Activated CD4-positive, alpha-beta T cell treated with anti-CD3 and anti-CD28 coated beads for 36 hours (primary cell): ENCODE measurements at places on chromosomes 5 and 9.
A peak's percentile ranks its signal among the peaks of the same experiment; 100 is the strongest.

GRCh38 chr9:130172161-130172857 is at the start of gene NCS1:
Gene NCS1, plus strand, starts transcription at chr9:130172404. Its CDS starts 260 bp downstream, at chr9:130172664.
- peaks cover 13% of the 10 kb centered on the region for H3K27me3 ChIP-seq
- H3K4me1 ChIP-seq: peaks cover 3% of the 10 kb centered on the region
- peak; percentile 74 for DNase-seq
- peaks cover 3% of the 10 kb centered on the region for H3K36me3 ChIP-seq

DNA sequence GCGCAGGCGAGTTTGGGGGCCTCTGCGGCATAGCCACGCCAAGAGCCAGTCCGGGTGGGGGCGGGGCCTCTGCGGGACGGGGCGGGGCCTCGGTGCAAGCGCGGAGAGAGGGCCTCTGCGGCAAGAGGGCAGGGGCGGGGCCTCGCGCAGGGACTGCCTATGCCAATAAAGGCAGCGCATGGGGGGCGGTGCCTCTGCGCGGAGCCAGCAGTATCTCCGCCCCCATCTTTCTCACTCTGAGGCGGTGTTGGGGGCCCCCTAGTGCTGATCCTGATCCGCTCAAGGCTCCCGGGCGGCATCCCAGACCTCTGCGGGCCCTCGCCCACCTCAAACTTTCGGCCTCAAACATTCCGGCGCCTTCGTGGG is 9.2 kb upstream of the GPRIN1 start:
- peaks cover 46% of the 10 kb centered on the region for H3K27me3 ChIP-seq
- DNase-seq: peak; percentile 95
- no peak overlapping the region for H3K27ac ChIP-seq
- peaks cover 8% of the 10 kb centered on the region for H3K4me1 ChIP-seq
- H3K4me3 ChIP-seq: no peak overlapping the region

GRCh38 chr9:20511686-20512085 is 110.6 kb downstream of the MLLT3 start:
- H3K4me1 ChIP-seq: peaks cover 80% of the 10 kb centered on the region
- H3K36me3 ChIP-seq: peaks cover 9% of the 10 kb centered on the region
- H3K27me3 ChIP-seq: no peaks in the 10 kb centered on the region
- H3K27ac ChIP-seq: no peak overlapping the region
- H3K4me3 ChIP-seq: no peak overlapping the region
- no peak for DNase-seq

- H3K36me3 ChIP-seq: no peaks in the 10 kb centered on the region
- no peak overlapping the region for H3K27ac ChIP-seq
- peaks cover 18% of the 10 kb centered on the region for H3K27me3 ChIP-seq
- no peaks in the 10 kb centered on the region for H3K4me1 ChIP-seq
- DNase-seq: no peak
These were observed 2.2 kb downstream of the SGCD start for GRCh38 chr5:156329171-156329611.

DNA sequence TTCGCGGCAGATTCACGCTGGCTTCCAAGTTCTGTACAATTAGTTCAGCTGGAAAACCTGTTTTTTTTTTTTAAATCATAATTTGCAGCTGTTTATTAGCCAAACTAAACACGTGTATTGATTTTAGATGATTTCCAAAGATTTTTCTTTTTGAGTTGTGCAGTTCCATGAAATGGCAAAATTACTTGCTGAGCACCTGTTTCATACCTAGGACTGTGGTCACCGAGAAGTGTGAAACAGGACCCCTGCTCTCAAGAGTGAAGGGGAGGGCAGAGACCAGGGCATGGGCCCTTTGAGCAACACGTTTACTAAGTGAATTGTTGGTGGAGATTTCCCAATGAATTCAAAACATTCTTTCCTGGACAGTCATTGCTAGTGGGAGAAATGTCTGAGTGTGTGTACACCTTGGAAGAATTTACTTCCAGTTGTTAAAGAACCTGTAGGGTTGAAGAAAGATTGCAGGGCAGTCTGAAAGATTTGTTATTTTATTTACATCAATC is 688 bp downstream of the SNX24 start:
- H3K36me3 ChIP-seq: no peaks in the 10 kb centered on the region
- H3K4me1 ChIP-seq: peaks cover 27% of the 10 kb centered on the region
- peak overlapping the region; percentile 59 for H3K4me3 ChIP-seq
- no peak for DNase-seq
- H3K27me3 ChIP-seq: peaks cover 3% of the 10 kb centered on the region
- H3K27ac ChIP-seq: no peak overlapping the region

DNA sequence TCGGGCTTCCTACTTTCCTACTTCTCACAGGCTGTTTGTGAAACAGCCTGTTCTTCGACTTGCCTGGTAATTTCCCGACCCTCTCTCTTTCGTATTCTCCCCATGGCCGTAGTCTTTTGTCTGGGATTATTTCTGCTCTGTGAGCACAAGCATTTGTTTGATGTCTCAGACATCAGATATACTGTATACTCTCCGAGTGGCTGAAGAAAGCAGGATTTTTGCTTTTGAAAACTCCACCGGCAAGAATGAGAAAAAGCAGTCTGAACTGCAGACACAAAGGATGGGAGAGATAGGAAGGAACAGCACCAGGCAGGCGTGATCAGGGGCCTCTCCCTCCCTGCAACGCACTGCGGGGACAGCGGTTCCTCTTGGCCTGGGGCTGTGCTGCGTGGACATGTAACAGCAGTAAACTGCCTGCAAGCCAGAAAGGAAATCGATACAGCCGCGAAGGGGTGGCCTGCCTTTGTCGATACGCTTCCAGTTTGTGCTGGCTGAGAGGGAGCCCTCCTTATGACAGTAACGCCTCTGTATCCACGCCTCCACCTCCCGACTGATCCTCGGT is 313.9 kb upstream of the TLE4 start:
- no peaks in the 10 kb centered on the region for H3K4me1 ChIP-seq
- H3K27ac ChIP-seq: no peak overlapping the region
- no peak for DNase-seq
- H3K4me3 ChIP-seq: no peak overlapping the region
- no peaks in the 10 kb centered on the region for H3K36me3 ChIP-seq

DNA sequence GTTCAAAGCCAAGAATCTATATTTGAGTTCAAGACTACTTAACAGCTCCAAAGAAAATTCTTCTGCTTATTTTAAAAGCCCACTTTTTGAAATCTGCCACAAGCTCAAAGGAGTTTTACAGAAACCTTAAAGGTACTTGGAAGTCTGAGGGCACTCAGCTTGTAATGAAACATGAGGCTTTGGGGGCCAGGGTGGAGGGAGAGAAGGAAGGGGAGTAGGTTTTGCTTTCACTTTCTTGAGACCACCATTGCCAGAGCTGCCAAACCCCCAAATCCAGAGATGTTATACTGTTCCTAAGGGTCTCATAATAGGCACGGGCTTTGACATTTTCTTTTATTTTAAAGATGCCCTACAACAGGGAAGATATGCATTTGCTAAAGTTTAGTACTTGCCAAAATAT is 42.6 kb upstream of the TNFAIP8 start:
- H3K27me3 ChIP-seq: no peaks in the 10 kb centered on the region
- no peak overlapping the region for H3K4me3 ChIP-seq
- peaks cover 46% of the 10 kb centered on the region for H3K36me3 ChIP-seq
- no peak for DNase-seq

- H3K4me3 ChIP-seq: no peak overlapping the region
- DNase-seq: no peak
- H3K27ac ChIP-seq: peak overlapping the region; percentile 66
- H3K36me3 ChIP-seq: peaks cover 55% of the 10 kb centered on the region
- H3K4me1 ChIP-seq: peaks cover 12% of the 10 kb centered on the region
These were observed 12.6 kb downstream of the PSMD5 start for GRCh38 chr9:120830151-120830550.

GRCh38 chr5:76345582-76345981 is 57.5 kb upstream of the IQGAP2 start:
- H3K27me3 ChIP-seq: no peaks in the 10 kb centered on the region
- DNase-seq: no peak
- H3K4me1 ChIP-seq: peaks cover 9% of the 10 kb centered on the region

DNA sequence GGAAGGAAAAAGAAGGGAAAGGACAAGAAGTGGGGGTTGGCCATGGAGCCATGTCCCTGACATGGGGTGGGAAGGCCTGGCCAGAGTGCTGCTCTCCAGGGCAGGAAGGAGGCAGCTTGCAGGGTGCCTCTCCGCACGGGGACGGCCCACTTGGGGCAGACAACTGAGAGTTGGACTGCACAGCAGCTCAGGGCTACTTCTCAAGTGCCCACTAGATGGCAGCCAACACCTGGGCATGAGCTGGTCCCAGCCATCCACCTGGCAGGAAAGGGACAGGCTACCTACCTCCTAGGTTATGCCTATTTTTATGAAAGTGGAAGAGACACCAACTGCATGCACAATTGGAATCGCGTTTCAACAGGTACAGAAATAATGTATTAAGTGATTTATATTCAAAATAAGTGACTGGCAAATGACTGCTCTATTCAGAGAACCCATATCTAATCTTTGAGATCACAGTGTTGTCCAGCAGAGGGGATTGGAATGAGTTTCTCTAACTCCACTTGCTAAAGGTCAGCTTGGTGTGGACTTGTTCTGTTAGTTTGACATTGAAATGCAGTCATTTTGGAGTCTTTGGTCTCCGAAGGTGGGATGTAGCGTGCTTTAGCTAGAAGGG is 113.4 kb downstream of the SYK start:
- DNase-seq: peak; percentile 89
- H3K36me3 ChIP-seq: no peaks in the 10 kb centered on the region
- no peak overlapping the region for H3K4me3 ChIP-seq
- H3K4me1 ChIP-seq: no peaks in the 10 kb centered on the region
- H3K27ac ChIP-seq: no peak overlapping the region
- no peaks in the 10 kb centered on the region for H3K27me3 ChIP-seq

DNA sequence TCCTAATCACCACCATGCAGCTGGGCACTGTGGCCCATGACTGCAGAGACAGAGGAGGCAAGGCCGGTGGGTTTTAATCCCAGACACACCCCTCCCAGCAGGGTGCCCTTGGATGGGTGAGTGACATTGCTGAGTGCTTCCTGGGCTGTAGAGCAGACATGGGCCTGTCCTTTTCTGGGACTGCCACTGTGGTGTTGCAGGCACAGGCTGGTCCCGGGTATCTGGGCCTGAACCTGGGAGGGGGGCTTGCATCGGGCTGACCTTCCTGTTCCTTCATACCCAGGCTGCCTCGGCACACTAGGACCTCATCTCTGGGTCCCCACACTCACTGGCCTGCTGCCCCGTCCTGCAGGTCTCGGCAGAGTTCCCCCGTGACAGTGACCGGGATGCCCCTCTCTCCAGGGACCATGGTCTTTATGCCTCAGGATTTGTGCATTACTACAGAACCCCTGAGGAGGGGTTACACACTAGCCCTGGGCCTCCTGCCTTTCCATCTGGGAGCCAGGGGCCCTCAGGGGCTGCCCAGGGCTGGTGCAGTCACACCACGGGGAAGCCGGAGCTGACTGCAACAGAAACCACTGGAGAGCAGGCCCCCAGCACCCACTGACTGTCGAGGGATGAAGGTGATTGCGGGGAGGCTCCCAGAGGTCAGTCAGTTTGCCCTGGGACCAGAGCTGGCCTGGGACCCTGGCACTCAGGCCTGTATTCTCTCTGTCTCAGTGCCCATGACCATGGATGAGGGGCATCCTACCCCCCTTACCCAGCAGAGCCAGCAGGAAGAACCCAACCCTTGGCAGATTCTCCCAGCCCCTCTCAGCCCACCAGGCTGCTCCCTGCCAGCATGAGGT is 8.9 kb upstream of the SLC25A48 start:
- peaks cover 16% of the 10 kb centered on the region for H3K27me3 ChIP-seq
- no peaks in the 10 kb centered on the region for H3K4me1 ChIP-seq
- H3K4me3 ChIP-seq: no peak overlapping the region
- H3K36me3 ChIP-seq: no peaks in the 10 kb centered on the region
- no peak for DNase-seq

- H3K36me3 ChIP-seq: peaks cover 28% of the 10 kb centered on the region
- H3K27me3 ChIP-seq: no peaks in the 10 kb centered on the region
- H3K4me1 ChIP-seq: peaks cover 64% of the 10 kb centered on the region
These were observed 215.2 kb downstream of the AUH start for GRCh38 chr9:91146391-91147019.

- H3K27ac ChIP-seq: no peak overlapping the region
- no peak overlapping the region for H3K4me3 ChIP-seq
- no peaks in the 10 kb centered on the region for H3K36me3 ChIP-seq
- no peak for DNase-seq
These were observed 328.0 kb downstream of the PDE4D start for GRCh38 chr5:59565551-59565950.

DNA sequence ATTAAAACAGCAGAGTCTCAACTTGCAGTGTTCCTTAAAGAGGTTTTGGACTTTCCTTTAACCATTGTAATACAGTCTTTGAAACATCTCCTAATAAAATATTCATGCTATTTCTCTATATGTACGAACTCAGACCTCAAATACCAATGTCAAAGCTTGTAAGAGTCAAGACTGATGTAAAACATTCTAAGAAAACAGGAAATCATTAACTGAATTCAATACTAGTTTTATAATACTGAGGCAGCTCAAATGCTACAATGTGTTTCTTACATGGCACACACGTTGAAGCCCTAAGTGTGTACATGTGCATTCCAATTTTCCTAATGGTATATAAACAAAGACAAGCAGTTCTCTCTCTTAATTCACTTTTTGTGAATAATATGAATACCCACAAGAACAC is 11.6 kb downstream of the PSIP1 start:
- H3K4me3 ChIP-seq: no peak overlapping the region
- H3K27ac ChIP-seq: peak overlapping the region; percentile 65
- no peaks in the 10 kb centered on the region for H3K27me3 ChIP-seq
- no peak for DNase-seq
- peaks cover 50% of the 10 kb centered on the region for H3K36me3 ChIP-seq

- H3K4me3 ChIP-seq: no peak overlapping the region
- H3K36me3 ChIP-seq: no peaks in the 10 kb centered on the region
- no peaks in the 10 kb centered on the region for H3K4me1 ChIP-seq
- H3K27ac ChIP-seq: no peak overlapping the region
- DNase-seq: no peak
- peaks cover 15% of the 10 kb centered on the region for H3K27me3 ChIP-seq
These were observed 75.4 kb upstream of the GDNF start for GRCh38 chr5:37915097-37915736.

GRCh38 chr9:114549697-114550330 is 37.8 kb upstream of the ATP6V1G1 start:
- H3K27me3 ChIP-seq: peaks cover 10% of the 10 kb centered on the region
- H3K27ac ChIP-seq: no peak overlapping the region
- no peaks in the 10 kb centered on the region for H3K36me3 ChIP-seq
- H3K4me1 ChIP-seq: no peaks in the 10 kb centered on the region
- H3K4me3 ChIP-seq: no peak overlapping the region
- no peak for DNase-seq

- H3K36me3 ChIP-seq: peaks cover 67% of the 10 kb centered on the region
- no peak overlapping the region for H3K4me3 ChIP-seq
- no peak for DNase-seq
- no peaks in the 10 kb centered on the region for H3K27me3 ChIP-seq
- no peaks in the 10 kb centered on the region for H3K4me1 ChIP-seq
- H3K27ac ChIP-seq: no peak overlapping the region
These were observed 36.2 kb downstream of the IARS1 start for GRCh38 chr9:92257327-92257726.

GRCh38 chr5:81749561-81750307 is 1.2 kb downstream of the SSBP2 start:
- no peaks in the 10 kb centered on the region for H3K27me3 ChIP-seq
- peak; percentile 78 for DNase-seq
- no peaks in the 10 kb centered on the region for H3K36me3 ChIP-seq
- H3K27ac ChIP-seq: peak overlapping the region; percentile 94
- peak overlapping the region; percentile 87 for H3K4me3 ChIP-seq
- peaks cover 42% of the 10 kb centered on the region for H3K4me1 ChIP-seq
